ENCODE measurements at places on chromosomes 3 and 15.

DNA sequence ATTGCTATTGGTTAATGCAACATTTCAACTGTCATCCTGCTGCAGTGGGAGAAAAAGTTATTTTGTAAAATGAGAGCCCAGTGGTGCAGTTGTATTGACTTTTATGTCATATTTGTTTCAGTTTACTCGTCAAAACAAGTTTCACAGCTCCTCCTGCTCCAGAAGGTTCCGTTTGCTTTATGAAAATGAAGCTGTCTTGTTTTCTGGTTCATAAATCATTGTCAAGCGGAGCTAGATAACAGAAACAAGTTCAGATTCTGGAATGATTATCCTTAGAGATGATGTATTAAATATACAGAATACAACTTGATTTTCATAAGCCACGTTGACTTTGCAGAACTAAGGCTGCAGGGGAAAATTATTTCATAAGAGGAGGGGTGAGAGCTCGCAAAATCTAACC lies 970.5 kb upstream of the NR2F2 start:
- no peak for DNase-seq

- DNase-seq: peak; percentile 91
These were observed 722.0 kb upstream of the CFAP20DC start for GRCh38 chr3:59771768-59772181.

GRCh38 chr3:17045705-17046104 lies 160.9 kb downstream of the PLCL2 start:
- no peak for DNase-seq

DNA sequence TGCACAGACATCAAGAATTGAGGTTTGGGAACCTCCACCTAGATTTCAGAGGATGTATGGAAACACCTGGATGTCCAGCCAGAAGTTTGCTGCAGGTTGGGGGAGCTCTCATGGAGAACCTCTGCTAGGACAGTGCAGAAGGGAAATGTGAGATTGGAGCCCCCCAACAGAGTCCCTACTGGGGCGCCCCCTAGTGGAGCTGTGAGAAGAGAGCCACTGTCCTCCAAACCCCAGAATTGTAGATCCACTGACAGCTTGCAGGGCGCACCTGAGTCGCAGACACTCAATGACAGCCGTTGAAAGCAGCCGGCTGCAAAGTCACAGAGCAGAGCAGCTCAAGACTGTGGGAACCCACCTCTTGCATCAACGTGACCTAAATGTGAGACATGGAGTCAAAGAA lies 34.6 kb upstream of the EPHA6 start:
- DNase-seq: no peak

DNA sequence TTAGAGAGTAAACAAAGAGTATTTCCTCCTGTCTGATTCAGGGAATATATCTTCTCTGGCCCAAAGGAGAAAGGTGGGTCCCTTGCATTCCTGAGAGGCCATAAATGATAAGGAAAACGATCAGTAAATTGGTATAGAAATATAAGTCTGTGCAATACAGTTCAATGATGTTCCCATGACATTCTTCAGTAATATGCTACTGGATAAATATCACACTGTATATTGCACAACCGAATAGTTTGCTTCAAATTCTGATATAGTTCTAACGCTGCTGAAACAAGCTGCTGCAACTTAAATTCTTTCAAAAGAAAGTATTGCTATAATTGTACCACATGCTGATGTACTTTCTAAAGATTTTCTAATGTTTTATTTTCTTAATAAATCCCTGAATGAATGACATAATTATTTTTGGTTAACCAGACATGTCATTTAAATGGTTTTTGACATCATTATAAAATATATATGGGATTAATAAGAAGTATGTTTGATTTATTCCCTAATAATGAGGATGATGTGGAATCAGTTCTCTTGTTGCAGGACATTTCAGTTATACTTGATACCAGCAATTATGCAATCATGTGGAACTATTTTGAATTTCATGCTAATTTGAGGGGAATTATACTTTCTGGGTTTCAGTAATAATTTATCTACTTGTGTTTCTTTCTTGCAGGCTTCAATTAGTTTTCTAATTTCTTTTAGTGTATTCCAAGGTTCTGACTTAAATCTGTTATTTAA lies 44.9 kb downstream of the FGF7 start:
- no peak for DNase-seq

GRCh38 chr3:124276133-124276532 lies 284.2 kb upstream of the ROPN1 start:
- DNase-seq: no peak

- DNase-seq: peak; percentile 74
These were observed 102.9 kb downstream of the FNDC3B start for GRCh38 chr3:172142051-172142863.

DNA sequence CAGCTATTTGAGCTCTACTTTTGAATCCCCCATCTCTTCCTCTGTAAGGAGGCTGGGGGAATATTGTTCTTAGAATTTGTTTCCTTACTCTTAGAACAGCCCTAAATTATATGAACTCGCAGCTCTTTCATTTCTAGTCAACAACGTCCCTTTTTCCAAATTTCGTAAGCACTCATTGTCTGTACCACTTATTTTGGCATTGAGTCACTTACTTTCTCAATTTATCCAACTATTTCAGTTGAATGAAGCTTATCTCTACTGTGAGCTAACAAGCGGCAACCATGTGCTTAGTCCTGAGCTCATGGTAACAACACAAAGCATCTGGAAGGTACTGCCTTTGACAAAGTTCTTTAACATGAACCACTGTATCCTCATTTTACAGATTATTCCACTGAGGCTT lies 191.1 kb downstream of the GREM1 start:
- no peak for DNase-seq

DNA sequence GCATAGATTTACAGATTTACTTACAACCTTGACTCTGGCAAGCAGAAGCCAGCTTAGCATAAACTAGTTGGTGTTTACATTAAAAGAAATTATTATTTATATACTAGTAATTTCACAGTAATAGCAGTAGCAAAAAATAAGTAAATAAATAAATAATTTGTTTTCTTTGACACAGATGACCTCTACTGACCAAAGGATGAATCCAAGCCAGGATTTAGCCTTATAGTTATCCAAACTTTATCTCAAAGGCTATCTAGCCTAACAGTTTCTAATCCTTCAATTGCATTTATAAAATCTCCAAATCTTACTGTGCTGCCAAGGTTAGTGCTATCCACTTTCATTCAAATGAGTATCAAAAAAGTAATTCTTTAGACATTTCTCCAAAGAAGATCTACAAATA lies 64.3 kb downstream of the FRMD5 start:
- DNase-seq: no peak

GRCh38 chr3:168322941-168323340 lies 227.2 kb upstream of the GOLIM4 start:
- DNase-seq: no peak

GRCh38 chr3:191985691-191986090 lies 524.7 kb downstream of the PYDC2 start:
- no peak for DNase-seq

DNA sequence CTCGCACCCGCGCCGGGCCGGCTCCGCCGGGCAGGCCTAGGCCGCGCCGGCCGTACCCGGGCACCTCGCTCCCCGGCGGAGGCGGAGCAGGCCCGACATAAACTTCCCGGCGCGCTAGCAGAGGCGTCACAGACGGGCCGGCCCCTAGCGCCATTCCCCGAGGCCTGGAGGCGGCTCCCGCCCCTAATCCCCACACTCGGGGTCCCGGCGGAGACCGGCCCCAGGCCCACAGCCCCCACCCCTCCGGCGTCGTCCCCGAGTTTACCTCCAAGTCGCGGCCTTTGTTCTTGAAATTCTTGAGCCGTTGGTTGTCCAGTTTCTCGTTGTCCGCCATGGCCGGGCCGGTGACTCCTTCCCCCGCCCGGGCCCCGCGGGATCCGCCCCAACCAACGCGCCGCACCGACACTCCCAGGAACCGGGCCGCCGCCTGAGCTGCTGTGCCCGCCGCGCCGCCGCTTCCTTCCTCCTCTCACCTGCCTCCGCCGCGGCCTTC lies 376 bp downstream of the KPNA4 start:
- DNase-seq: peak; percentile 66

DNA sequence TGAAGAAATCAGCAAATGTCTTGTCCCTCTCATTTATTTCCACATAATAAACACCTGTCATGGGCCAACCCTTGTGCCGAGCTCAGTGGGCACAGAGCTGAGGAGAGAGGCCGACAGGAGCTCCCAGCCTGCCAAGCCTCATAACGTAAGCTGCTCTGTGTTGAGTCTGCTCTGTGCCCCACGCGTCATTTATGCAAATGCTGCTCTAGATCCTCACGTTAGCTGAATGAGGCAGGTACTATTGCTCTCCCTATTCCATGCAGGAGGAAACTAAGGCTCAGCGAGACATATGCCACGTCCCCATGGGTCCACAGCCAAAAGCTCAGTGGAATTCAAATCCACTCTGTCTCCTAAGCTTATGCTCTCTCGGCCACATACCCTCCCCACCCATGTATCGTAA lies 41.5 kb downstream of the EFCAB12 start:
- DNase-seq: no peak

GRCh38 chr15:84608707-84609284 lies 8.0 kb downstream of the ZSCAN2 start:
- no peak for DNase-seq

DNA sequence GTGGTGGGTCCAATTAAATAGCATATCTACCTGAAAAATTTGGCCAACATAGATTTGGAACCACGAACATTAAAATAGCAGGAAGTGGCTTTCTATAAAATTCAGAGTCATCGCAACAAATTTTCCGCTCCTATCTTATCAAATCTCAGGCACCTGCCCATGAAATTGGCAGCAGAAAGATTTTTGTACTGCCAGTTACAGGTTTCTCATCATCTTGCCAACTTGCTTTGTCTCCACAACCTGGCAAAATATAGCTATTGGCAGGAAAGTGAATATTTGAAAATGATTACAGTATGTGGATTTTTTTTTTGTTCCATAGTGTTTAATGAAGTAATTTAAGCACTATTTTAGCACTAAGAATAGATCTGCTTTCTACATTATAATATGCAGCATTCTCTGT lies 161.6 kb upstream of the LRRC3B start:
- DNase-seq: no peak

DNA sequence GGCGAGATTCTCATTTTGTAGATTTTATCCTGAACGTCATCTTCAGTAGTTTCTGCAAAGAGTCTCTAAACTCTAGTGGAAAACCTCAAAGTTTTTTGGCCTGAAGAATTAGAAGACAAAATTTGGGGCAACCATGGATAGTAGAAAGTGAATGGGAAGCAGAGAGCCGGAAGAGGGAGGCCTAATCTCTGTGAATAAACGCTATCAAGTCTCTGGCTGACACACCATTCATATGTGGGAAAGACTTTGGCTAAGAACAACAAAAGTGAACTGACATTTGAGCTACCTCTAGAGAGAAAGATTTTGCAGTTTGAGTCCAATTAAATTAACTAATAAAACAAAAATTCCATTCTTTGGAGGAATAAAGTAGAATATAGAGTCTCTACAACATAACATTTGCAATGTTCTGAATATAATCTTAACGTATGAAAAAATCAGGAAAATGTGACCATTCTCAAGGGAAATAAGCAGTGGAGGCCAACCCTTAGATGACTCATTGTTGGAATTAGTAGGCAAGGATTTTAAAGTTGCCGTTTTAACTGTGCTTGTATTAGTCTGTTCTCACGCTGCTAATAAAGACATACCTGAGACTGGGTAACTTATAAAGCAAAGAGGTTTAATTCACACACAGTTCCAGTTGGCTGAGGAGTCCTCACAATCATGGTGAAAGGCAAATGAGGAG lies 184.6 kb downstream of the C3orf38 start:
- DNase-seq: no peak

DNA sequence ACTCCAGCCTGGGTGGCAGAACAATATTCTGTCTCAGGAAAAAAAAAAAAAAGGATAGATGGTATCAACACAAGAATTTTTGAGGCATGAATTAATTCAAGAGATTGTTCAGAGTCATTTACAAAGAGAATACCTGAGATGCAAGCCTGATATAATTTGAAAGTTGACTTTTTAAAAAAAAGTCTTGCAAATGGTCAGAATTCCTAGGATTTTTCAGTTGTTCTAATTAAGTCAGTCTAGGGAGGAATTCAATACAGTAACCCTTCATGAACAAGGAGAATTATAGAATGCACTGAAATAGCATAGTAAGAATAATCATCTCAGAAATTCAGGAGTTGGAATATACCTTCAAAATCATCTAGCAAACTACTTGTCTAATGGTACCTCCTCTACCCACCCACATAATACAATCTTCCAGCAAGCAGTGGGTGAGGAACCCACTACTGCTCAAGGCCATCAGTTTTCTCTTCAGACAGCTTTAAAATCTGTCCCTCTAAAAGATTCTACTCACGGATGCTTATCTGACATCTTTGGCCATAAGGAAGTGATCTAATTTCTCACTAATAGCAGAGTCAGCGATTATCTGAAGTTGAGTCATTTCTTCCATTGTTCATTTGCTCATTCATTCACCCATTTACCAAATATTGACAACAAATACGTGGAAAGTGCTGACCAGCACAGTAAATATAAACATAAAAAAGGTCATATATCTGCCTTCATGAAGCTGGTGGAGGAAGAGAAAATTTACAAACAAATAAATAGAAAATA lies 159.6 kb downstream of the GREM1 start:
- no peak for DNase-seq

DNA sequence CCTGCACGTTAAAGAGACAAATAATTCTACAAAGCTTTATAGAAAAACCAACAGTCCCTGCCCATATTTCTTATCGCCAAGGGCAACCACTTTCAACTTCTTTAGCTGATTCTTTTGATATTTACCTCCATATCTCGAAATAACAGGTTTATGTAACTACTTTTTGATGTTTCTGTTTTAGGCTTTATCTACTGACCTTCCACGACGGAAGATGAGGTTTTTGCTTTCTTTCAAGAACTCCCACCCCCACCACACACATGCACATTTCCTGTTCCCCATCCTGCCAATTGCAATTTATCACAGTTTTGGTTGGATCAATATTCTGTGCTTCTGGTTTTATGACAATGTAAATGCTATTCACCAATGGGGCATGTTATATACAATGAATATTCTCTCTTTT lies 330.4 kb upstream of the ICE2 start:
- no peak for DNase-seq

DNA sequence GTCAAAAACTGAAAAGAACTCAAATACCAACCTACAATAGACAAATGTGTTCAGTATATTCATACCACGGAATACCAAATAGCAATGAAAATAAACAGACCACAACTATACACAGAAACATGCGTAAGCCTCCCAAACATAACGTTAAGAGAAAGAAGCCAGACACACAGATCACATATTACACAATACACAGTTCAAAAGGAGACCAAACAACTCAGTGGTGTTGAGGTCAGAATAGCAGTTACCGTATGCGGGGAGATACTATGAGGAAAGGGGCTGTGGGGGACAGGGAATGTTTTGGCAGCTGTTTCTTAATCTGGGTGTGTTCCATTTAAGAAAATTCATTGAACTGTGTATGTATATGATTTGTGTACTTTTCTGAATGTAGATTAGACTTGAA lies 6.6 kb downstream of the OSBPL10 start:
- no peak for DNase-seq

DNA sequence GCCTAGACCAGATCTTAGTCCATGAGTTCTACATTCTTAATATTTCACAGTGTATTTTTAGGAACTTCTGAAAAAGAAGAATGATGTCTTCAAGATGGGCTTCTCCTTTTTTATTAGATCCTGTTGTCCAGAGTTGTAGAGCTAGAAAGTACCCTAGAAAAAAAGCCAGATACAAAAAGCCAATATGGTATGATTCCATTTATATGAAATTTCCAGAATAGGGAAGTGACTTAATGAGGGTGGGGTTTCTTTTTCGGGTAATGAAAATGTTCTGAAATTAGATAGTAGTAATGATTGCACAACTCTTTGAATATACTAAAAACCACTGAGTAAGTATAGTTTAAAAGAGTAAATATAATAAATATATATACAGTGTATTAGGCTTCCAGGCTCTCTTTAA lies 116.9 kb downstream of the NFKBIZ start:
- DNase-seq: no peak
